ENCODE measurements at places on chromosomes 12 and 14.

DNA sequence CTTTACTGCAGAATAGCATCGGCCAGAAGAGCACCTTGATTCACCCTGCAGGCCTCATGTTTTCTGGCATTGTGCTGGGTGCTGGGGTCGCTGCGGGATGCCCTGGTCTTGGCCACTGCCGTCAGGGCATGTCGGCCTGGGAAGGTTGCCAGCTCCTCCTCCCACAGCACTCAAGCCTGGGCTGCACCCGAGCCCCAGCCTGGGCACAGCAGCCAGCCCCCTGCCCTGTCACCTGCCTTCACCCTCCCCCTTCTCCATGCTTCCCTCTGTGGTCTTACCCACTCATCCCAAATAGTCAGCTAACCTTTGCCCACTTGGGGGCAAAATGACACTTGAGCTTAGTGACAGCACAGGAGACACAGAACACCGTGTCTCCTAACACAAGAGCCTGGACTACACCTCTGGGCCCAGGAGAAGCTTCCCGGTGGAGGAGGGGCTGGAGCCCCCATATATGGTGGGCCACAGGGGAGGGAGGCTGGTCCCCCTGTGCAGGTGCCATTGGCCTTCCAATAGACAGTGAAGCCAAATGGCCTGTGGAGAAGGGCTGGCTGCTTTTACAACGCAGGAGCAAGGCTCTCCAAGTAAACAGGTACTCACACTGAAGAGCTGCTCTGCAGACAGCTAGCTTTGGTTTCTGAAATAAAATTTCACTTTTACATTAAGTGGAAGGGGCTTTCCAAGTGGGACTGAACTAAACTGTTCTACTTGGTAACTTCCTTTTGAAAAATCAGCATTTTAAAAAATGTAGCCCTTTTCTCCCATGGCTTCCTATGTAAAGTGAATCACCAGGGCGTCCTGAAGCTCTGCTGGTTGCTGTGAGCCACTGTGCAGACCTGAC lies 51.2 kb upstream of the AMN start:
- peak; percentile 72 for DNase-seq

DNA sequence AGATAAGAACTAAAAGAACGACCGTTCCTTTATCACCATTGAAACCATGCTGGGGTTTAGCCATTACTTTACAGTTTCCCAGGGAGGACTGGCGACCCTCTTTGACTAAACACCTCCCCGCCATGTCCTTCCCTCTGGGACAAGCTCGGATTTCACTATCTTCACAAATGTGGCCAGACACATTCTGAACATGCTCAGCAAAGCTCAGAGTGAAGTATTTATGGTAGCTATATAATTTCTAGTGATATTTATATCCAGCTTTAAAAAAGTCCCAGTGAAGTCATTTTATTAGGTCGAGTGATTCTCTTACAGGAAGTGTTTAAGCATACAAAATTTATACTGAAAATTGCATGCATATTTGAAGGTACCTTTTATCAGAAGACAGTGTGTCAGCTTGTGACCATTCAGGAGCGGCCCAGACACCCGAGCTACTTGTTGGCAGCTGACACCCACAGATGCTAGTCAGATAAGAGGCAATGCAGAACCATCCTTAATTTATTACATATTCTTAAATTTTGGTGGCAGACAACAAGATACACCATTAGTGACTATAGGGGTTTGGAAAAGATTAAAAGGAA lies 36.8 kb downstream of the NIN start:
- DNase-seq = no peak

- DNase-seq = peak; percentile 23
Measured at GRCh38 chr12:40819436-40820108, 127.3 kb downstream of the CNTN1 start.

DNA sequence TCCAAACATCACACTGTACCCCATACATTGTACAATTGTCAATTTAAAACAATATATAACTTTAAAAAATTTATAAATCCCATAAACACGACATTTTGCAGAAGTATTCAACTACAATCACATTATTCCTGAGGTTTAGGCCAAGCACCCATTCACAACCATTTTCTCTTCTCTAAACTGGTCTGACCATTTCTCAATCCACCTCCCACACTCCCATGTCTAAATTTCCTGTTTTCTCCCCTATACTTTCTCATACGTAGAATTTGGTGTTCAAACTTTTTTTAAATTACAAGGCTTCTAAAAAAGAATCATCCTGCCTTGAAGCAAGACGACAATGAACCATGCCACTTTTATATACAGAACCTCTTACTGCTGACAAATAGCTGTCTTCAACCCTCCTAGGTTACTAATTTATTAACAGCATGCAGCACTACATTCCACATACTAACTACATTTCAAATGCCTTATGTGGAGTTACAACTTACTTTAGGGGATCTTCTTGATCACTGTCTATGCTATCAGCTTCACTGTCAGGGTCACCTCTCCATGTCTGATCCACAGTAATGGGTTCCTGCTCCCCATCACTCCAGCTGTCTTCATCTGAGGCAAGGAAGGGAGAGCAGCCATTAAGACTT lies 3.4 kb downstream of the KANSL2 start:
- DNase-seq = no peak

DNA sequence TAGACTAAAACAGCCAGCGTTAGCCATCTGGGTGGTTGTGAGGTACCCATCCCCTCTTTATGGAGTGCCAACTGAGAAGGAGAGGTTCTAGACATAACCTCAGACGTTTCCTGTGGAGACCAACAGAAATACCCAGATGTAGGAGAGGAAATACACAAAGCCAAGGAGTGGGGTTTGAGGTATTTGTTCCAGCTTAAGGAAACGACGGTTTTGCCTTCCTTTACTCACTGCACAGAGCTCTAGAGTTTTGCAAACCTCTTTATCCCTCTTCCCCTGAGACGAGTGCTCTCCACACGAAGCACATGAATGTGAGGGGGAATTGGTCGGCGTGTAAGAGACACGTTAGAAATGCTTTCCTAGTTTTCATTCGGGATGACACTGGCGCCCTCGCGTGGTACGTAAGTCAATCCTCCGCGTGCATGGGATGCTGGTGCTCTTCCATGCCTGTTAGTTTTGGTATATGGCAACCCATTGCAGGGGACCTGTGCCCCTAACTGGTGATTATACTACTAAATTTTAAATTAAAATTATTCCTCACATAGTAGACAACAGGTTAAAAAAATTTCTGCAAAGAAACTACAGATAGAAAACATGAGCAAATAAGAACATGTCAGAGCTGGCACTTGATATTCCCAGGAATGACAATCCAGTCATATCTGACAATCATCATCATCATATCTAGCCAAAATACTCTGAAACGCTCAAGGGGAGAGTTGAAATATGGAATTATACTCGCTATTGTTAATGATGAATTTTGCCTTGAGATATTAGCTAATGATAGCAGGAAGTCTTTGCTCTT lies 121.7 kb downstream of the PPM1H start:
- peak; percentile 75 for DNase-seq

DNA sequence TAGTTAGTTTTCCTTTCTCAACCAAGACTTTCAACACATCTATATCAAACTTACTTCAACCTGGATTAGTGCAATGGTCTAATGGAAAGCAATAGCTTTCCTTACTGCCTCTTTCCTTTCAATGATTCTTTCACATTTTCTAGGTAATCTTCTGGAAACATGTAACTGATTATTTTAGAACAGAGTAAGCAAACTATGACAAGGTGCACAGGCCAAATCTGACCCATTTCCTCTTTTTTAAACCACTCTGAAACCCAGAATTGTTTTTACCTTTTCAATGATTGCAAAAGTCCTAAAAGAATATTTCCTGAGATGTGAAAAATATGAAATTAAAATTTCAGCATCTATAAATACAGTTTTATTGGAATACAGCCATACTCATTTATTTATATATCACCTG lies 81.6 kb upstream of the TMTC2 start:
- DNase-seq = no peak

- no peak for DNase-seq
Measured at GRCh38 chr12:63068857-63069442, 82.1 kb downstream of the AVPR1A start.

DNA sequence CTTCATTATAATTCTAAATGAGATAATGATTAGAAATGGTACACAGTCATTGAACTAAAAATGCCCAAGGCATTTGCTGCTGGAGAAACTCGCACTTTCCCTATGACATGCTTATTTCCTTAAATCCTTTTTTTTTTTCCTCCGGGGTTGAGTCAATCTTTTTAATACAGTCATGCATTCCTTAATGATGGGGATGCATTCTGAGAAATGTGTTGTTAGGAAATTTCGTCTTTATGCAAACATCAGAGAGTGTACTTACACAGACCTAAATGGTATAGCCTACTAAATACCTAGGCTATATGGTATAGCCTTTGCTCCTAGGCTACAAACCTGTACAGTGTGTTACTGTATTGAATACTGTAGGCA lies 29.8 kb upstream of the DACT1 start:
- DNase-seq = no peak

DNA sequence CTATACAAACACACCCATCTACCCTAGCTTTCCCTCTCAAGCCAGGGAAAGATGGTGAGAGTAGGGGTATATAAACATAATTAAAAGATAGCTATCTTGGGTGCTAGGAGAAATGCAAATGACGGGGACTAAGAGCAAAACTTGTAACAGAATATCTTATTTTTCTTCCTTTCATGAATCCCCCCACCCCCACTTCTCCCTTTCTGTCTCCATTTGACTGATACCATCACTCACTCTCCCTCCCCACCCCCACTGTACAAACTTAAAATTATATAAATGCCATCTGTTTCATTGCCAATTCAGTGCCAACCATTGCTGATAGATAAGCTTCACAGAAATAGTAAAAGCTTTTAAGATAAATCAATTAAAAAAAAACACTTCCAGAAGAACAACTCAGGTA lies 268.6 kb downstream of the SLC6A15 start:
- no peak for DNase-seq

- no peak for DNase-seq
Measured at GRCh38 chr14:23168246-23168645, 15.2 kb downstream of the SLC7A8 start.

GRCh38 chr12:1885082-1885596 lies 33.3 kb downstream of the CACNA2D4 start:
- DNase-seq = no peak
